ENCODE measurements at places on chromosomes 1 and 21.

GRCh38 chr1:19835578-19835977 lies 20.5 kb upstream of the RNF186 start:
- DNase-seq, result no peak

DNA sequence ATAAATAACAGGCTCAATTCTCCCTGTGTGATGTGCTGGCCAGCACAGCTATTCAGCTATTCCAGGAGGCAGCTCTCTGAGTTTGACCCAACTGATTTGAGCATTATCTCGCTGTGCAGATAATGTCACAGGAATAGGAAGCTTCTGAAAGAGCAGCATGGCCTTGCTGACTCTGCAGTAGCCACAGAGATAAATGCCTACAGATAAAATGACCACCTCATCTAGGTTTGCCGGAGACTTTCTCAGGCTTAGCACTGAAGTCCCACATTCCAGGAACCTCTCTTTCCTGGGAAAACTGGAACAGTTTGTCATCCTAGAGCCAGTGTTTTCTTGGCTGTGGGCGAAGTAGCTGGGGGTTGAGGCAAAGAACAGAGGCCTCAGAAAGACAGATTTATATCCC lies 98.9 kb downstream of the MRPL39 start:
- no peak for DNase-seq

GRCh38 chr1:225754940-225755641 lies 22.5 kb upstream of the SRP9 start:
- DNase-seq, result no peak

GRCh38 chr1:107293901-107294613 lies 153.2 kb downstream of the NTNG1 start:
- no peak for DNase-seq

GRCh38 chr1:221381910-221382623 lies 359.8 kb downstream of the DUSP10 start:
- no peak for DNase-seq
